ENCODE measurements at places on chromosomes 1 and 21.

- DNase-seq = no peak
Observed at GRCh38 chr1:159921251-159921650, 4.1 kb downstream of the TAGLN2 start.

GRCh38 chr1:71054791-71055190, 7.2 kb upstream of the PTGER3 start:
- no peak for DNase-seq

GRCh38 chr1:164930833-164931232, 371.8 kb downstream of the PBX1 start:
- DNase-seq = no peak

GRCh38 chr1:104468282-104468681, 718.6 kb downstream of the AMY1C start:
- DNase-seq = no peak

- DNase-seq = no peak
Observed at GRCh38 chr1:185014941-185015340, 30.4 kb upstream of the RNF2 start.

- DNase-seq = peak; percentile 86
Observed at GRCh38 chr1:26126321-26127084, 14.9 kb downstream of the PDIK1L start.

- no peak for DNase-seq
Observed at GRCh38 chr1:53259932-53260331, 21.6 kb upstream of the MAGOH start.

DNA sequence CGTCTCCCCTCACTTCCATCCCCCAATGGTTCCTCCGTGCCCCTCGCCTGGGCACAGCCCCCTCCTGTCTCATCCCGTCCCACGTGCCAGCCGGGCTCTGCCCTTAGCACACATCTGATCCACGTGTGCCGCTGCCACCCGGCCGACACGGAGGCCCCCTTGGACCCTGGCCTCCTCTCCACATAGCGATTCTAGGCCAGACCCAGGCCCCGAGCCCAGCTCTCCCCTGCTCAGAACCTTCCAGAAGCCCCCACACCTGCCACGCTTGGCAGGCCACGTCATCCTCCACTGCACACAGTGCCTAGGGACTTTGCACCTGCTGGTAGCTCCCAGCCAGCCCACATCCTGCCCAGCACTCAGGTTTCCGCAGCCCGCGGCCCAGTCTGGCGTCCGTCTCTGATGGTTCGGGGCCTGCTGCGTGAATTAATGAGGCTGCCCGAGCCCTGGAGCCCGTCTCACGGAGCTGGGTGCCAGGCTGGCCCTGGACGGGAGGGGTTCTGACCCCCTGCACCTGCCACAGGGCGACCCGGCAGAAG, 20.1 kb downstream of the PLCH2 start:
- no peak for DNase-seq

- DNase-seq = no peak
Observed at GRCh38 chr1:31981972-31982371, 31.7 kb upstream of the KHDRBS1 start.

DNA sequence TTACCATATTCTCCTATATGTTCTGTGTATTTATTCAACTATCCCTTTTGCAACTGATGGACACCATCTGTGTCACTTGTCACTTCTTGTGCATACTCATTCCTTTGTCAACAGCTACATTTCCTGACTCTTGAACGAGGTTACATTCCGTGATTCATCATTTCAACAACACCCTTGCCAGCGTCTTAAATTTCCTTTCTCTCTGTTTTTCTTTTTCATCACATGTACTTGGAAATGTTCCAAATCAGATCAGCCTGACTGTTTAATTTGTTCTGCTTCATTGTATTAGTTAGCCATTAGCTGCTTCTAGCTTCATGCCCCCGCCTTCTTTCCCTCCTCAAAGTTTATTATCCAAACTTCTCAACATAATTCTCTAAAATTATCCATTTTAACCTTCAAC, 173.0 kb downstream of the ADGRL4 start:
- no peak for DNase-seq

DNA sequence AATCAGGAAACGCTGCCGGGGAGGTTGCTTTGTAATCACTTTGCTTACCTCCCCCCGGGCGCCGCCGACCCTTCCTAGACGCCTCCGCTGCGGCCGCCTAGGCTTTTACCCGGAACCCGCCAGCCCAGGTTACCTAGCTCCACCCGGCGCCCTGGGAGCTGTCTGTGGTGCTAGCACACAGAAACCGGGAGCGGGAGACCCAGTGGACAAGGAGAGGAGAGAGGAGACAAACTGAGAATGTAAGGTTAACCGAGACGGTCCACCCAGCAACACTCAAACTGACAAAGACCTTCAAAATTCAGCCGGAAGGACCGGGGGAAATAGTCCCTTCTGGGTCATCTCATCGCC, 9.8 kb downstream of the BARHL2 start:
- DNase-seq = no peak

DNA sequence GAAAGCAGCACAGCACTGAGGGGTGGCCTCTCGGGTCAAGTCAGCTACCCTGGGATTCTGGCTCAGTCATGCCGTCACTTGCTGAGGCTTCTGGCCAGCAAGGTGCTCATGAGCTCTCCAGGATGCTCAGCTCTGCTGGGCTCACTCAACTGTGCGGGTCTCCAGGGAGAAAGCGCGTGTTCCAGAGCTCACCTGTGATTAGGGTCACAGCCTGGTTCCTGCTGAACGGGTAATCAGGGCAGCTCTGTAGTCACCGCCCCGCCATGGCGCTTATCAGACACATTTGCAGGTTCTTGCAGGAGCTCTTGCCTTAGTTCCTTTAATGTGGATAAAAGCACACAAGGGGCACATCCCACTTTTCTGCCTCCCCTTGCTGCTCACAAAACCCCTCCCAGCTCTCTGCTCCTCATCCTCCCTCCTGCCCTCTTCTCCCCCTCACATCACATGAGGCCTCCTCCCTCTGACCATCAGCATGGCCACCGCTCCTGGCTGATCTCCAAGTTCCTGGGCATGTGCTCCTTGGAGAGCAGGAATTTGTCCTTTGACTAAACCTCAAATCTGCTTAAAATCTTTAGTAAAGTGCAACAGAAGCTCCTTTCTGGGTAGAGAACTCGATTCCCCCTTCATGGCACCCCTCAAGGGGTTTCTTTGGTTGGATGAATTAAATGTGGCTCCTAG, 2.0 kb downstream of the PCP4 start:
- DNase-seq = no peak

- no peak for DNase-seq
Observed at GRCh38 chr1:70720109-70720508, 309.0 kb downstream of the CTH start.

- no peak for DNase-seq
Observed at GRCh38 chr1:167529829-167530474, 11.6 kb upstream of the CD247 start.

DNA sequence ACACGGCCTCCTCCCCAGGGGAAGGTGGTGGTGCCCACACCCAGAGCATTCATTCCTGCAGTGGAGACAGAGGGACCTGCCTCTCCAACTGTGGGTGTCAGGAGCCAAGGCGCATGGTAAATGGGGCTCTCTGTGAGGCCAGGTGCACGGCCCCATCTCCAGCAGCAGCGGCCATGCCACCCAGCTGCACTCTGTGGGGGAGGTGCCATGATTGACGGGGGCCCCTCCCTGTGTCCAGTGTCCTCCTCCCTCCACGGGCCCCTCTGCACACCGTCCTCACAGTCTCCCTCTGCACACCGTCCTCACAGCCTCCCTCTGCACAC, 83.6 kb upstream of the COL6A1 start:
- DNase-seq = no peak

GRCh38 chr1:203593723-203594122, 32.9 kb upstream of the ATP2B4 start:
- peak; percentile 14 for DNase-seq

- DNase-seq = peak; percentile 17
Observed at GRCh38 chr1:45493116-45493697, 2.2 kb upstream of the TESK2 start.

- peak; percentile 1 for DNase-seq
Observed at GRCh38 chr1:64246294-64246917, 43.0 kb downstream of the UBE2U start.

- DNase-seq = no peak
Observed at GRCh38 chr1:15027515-15027986, 126.0 kb upstream of the TMEM51 start.

All from stimulated activated naive CD4-positive, alpha-beta T cell (primary cell).